Activated naive CD4-positive, alpha-beta T cell treated with anti-CD3 and anti-CD28 coated beads for 36 hours (primary cell): ENCODE measurements at places on chromosomes 12 and 14. TPM values are rescaled to one million over a fixed set of nuclear protein-coding genes. Genes with fewer than 3 reads are reported as not detected.

The ATF7 gene
- 19.8 TPM for total RNA-seq

The CMAS gene
- 47.3 TPM for total RNA-seq

The RPGRIP1 gene
- not detected for total RNA-seq

The ANKRD33 gene
- total RNA-seq = not detected

The APOF gene
- total RNA-seq = not detected

The IL31 gene
- total RNA-seq = not detected

The GALNT9 gene
- total RNA-seq = 0.86 TPM

The SLC8A3 gene
- 0.52 TPM for total RNA-seq

The HOXC12 gene
- total RNA-seq = not detected

The DIO3 gene
- not detected for total RNA-seq

The BICDL1 gene
- total RNA-seq = 133 TPM

The LRIG3 gene
- not detected for total RNA-seq

The CMKLR1 gene
- total RNA-seq = not detected

The AHSA1 gene
- total RNA-seq = 230 TPM

The MAPKAPK5 gene
- total RNA-seq = 43.6 TPM

The YEATS4 gene
- total RNA-seq = 52.3 TPM

The FSCB gene
- total RNA-seq = not detected

The KRT79 gene
- not detected for total RNA-seq

The ADAM20 gene
- 0.47 TPM for total RNA-seq

The TMEM119 gene
- total RNA-seq = not detected

The POTEG gene
- total RNA-seq = not detected
